ENCODE measurements at places on chromosomes 3 and 15.

DNA sequence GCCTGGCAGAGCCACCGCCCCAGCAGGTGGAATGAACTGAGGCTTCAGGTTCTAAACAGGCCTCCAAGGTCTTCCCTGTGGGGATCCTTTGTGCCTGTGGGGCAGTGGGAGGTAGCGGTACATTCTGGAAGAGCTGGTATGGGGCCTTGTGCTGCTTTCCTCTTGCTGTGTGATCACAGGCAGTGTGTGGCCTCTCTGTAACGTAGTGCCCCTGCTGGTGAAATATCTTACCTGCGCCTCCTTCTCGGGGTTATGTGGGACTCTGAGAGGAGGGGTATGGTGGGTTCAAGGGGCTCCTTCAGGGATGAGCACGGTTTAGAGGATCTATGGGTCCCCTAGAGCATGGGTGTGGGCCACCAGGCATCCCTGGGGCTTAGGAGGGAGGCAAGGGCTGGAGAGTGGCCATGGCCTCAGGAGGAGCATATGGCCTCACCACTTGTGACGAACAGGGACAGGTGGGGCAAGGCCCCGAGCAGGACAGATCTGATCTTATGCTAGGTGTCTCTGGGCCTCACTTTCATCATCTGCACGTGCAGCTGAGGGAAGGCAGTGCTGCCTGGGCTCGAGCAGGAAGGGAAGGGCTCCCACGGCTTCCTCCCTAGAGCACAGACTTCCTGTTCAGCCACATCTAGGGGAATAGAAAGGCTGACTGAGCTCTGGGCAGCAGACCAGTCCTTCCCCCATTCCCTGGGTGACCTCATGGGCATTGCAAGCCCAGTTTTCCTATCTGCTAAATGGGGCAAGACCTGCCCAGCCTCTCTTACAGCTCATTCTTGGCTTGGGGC lies 1.9 kb upstream of the ALS2CL start:
- no peak for DNase-seq

GRCh38 chr15:67680641-67681040 lies 138.1 kb downstream of the MAP2K5 start:
- DNase-seq, result no peak

DNA sequence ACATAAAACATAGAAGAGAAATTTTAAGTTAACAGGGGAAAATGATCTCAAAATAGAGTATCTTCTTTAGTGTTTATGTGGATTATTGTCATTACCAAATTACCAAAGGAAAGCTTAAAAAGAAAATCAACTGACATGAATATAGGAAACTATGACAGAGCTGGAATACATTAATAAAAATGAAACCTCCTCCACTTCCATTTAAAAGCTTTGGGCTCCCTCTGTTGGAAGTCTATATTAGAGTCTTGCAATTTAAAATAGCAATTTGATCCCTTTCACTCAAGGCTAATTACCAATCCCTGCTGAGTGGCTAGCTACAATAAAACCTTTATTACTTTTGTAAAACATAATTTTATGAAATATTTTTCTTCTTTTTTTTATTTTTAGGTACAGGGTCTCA lies 61.4 kb upstream of the IMPG2 start:
- DNase-seq, result peak; percentile 6

DNA sequence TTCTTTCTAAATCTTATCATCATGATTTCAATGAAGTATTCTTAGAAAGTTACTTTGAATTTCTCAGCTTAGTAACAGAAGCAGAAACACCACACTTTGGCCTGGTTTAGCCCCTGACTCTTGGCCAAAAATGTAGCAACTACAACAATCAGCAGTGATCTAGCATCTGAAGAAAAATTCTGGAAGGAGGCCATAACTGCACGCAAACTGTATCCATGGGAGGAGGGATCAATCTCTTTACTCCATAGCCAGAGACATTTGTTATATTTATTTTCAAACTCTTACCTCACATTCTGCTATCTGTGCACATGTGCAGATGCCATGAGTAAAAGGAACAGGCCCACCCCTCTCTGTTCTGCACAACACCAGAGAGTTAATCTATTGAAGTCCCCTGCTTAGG lies 251.0 kb upstream of the P2RY1 start:
- no peak for DNase-seq

DNA sequence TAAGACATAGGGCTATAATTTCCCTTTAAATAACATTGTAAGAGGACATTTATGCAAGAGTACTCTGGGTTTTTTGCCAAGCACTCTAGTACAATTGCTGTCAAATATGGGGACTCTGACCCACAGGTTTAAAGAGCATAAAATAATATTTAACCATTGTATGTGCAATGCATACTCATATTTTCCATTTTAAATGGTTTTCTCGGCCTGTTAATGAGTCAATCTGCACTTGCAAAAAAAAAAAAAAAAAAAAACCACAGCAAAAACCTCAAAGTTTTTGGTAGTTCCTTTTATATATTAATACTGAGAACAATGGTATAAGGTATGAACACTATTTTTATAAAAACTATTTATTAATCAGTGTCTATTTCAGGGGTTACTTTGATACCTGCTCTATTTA lies 304.0 kb upstream of the CBLB start:
- DNase-seq, result no peak

GRCh38 chr3:33932010-33932764 lies 133.8 kb downstream of the PDCD6IP start:
- no peak for DNase-seq
